ENCODE measurements at places on chromosomes 3 and 15.

GRCh38 chr3:38207254-38208003, 42.1 kb downstream of the OXSR1 start:
- no peak for DNase-seq

- DNase-seq: no peak
Measured at GRCh38 chr3:167651826-167652225, 1.9 kb downstream of the WDR49 start.

- no peak for DNase-seq
Measured at GRCh38 chr3:103918336-103918735, 1448.4 kb upstream of the ALCAM start.

- no peak for DNase-seq
Measured at GRCh38 chr3:160340351-160340750, 58.7 kb downstream of the IFT80 start.

GRCh38 chr3:129514110-129514509, 14.3 kb upstream of the RHO start:
- no peak for DNase-seq

GRCh38 chr15:38050529-38051448, 116.3 kb downstream of the TMCO5A start:
- no peak for DNase-seq

DNA sequence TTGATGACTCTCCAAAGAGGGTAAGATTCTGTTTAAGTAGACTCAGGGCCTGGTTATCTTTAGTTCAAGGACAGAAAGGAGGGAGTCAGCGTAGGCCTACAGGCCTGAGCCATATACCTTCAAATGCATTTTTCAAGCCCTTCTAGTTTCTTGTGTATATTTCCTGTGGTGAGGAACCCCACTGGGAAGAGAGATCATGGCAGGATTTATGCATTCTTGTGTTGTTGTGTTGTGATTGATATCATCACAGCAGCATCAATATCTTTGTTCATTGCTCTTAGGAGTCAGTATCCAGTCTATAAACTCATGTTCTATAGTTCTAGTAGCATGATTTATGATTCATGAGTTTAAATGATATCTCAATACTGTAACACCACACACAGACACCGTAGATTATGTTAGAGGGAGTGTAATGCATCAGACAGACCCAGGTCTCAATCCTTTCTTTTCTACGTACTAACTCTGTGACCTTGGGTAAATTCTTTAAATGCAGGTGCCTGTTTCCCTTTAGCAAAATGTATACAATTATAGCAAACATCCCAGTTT, 427.5 kb downstream of the PDCD6IP start:
- DNase-seq: no peak

GRCh38 chr15:90099868-90100831, 2.1 kb downstream of the IDH2 start:
- no peak for DNase-seq

DNA sequence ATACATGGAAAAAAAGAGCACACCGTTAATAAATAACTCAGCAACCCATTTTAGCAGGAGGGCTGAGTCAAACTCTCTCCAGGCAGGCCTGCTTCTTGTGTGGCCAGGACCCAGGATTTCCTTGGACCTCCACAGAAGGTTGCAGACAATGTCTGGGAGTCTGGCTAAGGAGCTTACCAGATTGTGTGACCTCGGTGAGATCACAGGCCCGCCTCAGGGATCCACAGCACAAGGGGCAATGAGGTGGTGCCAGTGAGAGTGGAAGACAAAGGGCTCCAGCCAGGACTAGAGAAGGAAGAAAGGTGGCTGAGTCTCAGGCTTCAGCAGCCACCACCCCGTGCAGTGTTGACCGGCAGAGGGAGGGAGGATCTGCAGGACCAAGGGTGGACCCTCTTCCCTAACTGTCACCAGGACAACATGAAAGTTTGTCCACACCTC, 32.2 kb upstream of the SEC22A start:
- DNase-seq: no peak

DNA sequence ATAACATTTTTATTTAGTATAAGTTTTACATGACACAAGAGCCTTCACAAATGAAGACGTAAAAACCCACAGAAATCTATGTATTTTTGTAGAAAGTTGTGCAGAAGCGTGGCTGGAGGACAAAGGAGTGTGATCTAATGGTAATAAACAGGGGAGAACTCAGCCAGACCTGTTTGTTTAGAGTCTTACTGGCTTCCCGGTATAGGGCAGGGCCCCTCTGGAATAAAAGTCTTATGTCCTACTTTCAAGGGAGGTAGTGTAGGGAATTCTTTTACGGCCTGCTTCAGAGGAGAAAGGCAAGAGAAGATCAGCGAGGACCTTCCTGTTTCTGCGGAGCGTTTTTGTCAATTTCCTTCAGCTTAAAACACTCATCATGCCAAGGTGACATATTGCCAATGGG, 103.6 kb downstream of the TGFBR2 start:
- DNase-seq: no peak

- DNase-seq: no peak
Measured at GRCh38 chr3:187223799-187224198, 26.5 kb downstream of the RTP1 start.

DNA sequence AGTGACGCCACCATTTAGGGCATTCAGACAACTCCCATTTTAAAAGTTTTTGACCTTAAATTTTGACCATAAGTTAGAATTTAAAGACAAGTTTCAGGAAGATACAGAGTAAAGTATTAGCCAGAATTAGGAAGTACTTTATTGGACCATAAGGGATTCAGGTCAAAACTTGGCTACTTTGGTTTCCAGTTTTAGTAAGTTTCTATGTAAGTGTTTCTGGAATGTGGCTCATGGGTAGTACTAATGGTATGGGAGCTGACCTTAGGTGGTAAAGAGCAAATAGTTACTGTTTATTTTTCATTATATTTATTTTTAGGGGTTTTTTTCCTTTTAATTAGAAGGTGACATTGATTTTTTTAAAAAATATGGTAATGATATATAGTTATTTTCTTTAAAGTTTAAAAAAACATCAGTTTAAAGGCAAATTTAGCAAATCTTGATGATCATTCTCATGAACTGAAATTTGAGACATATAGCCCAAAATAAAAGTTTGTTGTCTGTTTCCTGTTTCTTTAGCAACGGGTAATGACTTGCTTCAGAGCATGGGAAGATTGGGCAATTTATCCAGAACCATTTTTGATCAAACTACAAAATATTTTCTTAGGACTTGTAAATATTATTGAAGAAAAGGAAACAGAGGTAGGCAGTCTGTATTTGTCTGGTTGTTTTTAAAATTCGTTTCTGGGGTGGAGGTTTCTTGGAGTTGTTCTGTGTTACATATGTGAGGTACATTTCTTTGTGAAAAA, 34.3 kb downstream of the U2SURP start:
- DNase-seq: no peak

GRCh38 chr15:34682674-34683073, 72.1 kb downstream of the GJD2 start:
- DNase-seq: no peak

DNA sequence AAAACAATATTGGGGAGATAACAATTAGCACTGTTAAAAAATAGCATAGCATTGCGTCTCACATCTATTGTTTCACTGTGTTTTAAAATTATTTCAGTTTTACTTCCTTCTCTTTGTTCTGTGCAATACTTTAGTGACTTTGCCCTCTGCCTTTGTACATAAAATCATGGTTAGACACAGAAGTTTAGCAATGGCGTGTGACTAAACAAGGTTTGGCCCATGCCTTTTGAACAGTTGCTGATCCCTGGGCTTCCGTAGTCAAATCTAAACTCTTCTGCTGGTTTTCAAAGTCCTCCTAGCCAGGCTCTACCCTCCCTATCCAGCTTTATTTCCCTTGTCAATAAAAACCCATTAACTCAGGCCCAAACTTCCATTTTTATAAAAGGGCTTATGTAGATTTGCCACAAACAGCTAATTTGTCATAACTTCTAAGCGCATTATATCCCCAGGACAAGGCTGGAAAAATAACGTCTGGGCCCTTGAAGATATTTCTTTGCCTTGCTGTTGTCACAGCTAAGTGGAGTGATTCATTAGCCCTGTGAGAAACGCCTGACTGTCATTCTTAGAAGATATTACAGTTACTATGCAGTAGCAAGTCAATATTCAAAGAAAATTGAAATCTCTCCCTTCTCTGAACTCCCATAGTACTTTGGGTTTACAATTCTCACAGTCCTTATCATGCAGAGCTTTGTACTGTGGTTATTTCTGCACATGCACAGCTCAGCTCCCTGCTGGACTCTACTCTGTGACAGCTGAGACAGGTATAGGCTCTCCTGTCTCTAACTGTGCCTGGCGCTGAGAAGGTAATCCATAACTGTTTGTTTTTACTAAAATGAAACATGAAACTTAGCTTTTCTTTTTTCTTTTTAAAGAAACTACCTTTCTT, 123.4 kb upstream of the SLC24A5 start:
- DNase-seq: no peak
